ENCODE measurements at places on chromosomes 4 and X. TPM values are rescaled to one million over a fixed set of nuclear protein-coding genes. Genes with fewer than 3 reads are reported as not detected.

- H3K4me3 ChIP-seq, result no peak overlapping the region
- H3K4me1 ChIP-seq, result no peaks in the 10 kb centered on the region
- no peaks in the 10 kb centered on the region for H3K27me3 ChIP-seq
- DNase-seq, result no peak
Measured at GRCh38 chr4:166499820-166500219, 626.8 kb downstream of the TLL1 start.

GRCh38 chr4:188714907-188715306 is 575.7 kb downstream of the TRIML1 start:
- H3K4me1 ChIP-seq, result no peaks in the 10 kb centered on the region
- no peak overlapping the region for H3K4me3 ChIP-seq
- DNase-seq, result no peak
- no peaks in the 10 kb centered on the region for H3K27me3 ChIP-seq
- H3K27ac ChIP-seq, result no peak overlapping the region

GRCh38 chrX:10021461-10022272 is 54.5 kb downstream of the CLDN34 start:
- no peak overlapping the region for H3K4me3 ChIP-seq
- H3K27ac ChIP-seq, result no peak overlapping the region
- H3K36me3 ChIP-seq, result no peaks in the 10 kb centered on the region
- DNase-seq, result no peak
- H3K27me3 ChIP-seq, result no peaks in the 10 kb centered on the region

- no peaks in the 10 kb centered on the region for H3K36me3 ChIP-seq
- no peaks in the 10 kb centered on the region for H3K4me1 ChIP-seq
- no peak for DNase-seq
- no peak overlapping the region for H3K4me3 ChIP-seq
- no peak overlapping the region for H3K27ac ChIP-seq
- H3K27me3 ChIP-seq, result no peaks in the 10 kb centered on the region
Measured at GRCh38 chr4:89077761-89078160, 20.8 kb upstream of the FAM13A start.

DNA sequence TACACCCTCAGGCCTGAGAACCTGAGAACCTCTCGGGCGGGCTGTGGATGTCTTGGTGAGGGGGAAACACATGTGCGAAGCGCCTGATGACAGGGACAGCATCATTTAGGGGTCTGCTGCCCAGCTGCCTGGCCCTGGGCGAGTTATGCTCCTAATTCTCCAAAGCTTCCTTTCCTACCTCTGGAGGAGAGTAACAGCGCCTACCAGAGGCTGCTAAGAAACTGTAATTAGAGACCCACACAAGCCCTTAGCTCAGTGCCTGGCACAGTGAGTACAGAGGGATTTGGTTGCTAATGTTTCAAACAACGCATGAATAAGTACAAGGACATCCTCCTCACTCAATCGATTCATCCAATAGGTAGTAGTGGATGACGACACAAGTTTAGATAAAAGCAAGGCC is 40.4 kb downstream of the BCOR start:
- no peaks in the 10 kb centered on the region for H3K27me3 ChIP-seq
- no peak for DNase-seq
- H3K36me3 ChIP-seq, result peaks cover 19% of the 10 kb centered on the region
- no peak overlapping the region for H3K27ac ChIP-seq
- no peak overlapping the region for H3K4me3 ChIP-seq

DNA sequence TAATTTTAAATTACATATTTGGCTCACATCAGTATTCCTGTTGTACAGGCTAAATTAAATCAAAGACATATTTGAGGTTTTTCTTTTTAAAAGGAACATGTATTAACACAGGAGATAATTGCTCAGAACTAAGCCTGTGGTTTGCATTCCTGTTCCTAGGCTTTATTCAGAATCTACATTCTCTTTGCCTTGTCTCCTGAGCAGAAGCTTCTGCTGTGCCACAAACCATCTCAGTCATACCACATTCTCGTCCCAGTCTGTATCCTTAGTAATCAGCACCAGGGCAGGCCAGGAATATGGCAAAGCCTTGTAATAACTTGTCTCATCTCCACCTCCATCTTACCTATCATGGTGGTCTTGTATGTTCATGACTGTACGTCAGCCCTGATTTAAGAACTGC is 162.8 kb downstream of the ARHGAP24 start:
- DNase-seq, result no peak
- no peaks in the 10 kb centered on the region for H3K27me3 ChIP-seq
- H3K36me3 ChIP-seq, result no peaks in the 10 kb centered on the region
- no peak overlapping the region for H3K27ac ChIP-seq

The STBD1 gene
- 3.8 TPM for total RNA-seq

The AKAP14 gene
- not detected for total RNA-seq

DNA sequence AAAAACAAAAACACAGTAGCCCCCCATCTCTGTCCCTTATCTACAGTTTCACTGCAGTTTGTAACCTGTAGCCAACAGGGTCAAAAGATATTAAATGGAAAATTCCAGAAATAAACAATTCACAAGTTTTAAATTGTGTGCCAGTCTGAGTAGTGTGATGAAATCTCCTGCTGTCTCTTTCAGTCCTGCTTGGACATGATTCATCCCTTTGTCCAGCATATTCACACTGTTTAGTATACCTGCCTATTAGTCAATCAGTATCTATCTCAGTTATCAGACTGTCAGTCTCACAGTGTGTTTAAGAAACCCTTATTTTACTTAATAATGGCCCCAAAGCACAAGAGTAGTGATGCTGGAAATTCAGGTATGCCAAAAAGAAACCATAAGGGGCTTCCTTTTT is 21.9 kb downstream of the CNOT6L start:
- no peaks in the 10 kb centered on the region for H3K27me3 ChIP-seq
- H3K4me3 ChIP-seq, result no peak overlapping the region
- no peak for DNase-seq
- H3K27ac ChIP-seq, result no peak overlapping the region
- H3K36me3 ChIP-seq, result no peaks in the 10 kb centered on the region

- no peaks in the 10 kb centered on the region for H3K27me3 ChIP-seq
- no peaks in the 10 kb centered on the region for H3K36me3 ChIP-seq
- DNase-seq, result no peak
- H3K4me1 ChIP-seq, result peaks cover 3% of the 10 kb centered on the region
- H3K4me3 ChIP-seq, result peak overlapping the region; percentile 37
Measured at GRCh38 chrX:132480581-132481203, 8.1 kb downstream of the MBNL3 start.

GRCh38 chr4:35151816-35152572 is 1092.3 kb downstream of the ARAP2 start:
- H3K4me1 ChIP-seq, result no peaks in the 10 kb centered on the region
- no peak overlapping the region for H3K27ac ChIP-seq
- no peak for DNase-seq
- H3K27me3 ChIP-seq, result no peaks in the 10 kb centered on the region

DNA sequence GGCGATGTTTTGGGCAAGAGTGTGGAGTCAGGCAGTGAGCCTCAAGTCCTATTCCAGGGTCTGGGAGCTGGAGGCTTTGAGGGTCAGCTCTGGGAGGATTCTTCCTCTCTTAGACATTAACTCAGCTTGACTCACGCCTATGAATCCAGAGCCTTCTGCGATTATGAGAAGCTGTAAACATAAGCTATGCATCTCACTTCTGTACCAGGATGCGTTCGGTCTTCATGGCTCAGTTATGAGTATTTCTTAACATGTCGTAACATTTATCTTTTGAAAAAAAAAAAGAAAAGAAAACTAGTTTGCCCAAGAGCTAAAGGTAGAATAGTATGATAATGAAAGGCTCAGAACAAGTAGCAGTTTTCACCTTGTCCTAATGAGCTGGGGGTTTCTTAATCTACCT is 4.6 kb downstream of the SHROOM2 start:
- H3K4me3 ChIP-seq, result no peak overlapping the region
- no peaks in the 10 kb centered on the region for H3K27me3 ChIP-seq
- H3K36me3 ChIP-seq, result no peaks in the 10 kb centered on the region
- peaks cover 42% of the 10 kb centered on the region for H3K4me1 ChIP-seq
- H3K27ac ChIP-seq, result no peak overlapping the region

DNA sequence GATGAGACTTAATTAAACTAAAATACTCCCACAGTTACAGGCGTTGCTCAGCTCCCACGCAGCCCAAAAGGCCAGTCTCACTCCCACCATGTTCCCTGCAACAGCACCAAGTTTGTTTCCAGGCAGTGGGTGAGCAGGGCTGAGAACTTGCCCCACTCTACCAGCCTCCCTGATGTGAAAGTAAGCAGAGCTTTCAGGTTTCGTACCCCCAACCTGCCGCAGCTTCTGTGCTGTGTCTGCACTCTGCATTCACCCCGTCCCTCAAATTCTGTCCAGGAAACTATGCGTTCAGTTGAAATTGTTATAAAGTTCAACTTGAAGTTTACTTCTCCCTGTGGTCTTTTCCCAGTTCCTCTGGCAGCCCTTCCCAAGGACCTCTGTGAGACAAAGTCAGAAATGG is 17.2 kb downstream of the GLUD2 start:
- no peaks in the 10 kb centered on the region for H3K27me3 ChIP-seq
- H3K4me1 ChIP-seq, result no peaks in the 10 kb centered on the region
- H3K27ac ChIP-seq, result no peak overlapping the region
- DNase-seq, result no peak
- H3K36me3 ChIP-seq, result no peaks in the 10 kb centered on the region
- H3K4me3 ChIP-seq, result no peak overlapping the region

DNA sequence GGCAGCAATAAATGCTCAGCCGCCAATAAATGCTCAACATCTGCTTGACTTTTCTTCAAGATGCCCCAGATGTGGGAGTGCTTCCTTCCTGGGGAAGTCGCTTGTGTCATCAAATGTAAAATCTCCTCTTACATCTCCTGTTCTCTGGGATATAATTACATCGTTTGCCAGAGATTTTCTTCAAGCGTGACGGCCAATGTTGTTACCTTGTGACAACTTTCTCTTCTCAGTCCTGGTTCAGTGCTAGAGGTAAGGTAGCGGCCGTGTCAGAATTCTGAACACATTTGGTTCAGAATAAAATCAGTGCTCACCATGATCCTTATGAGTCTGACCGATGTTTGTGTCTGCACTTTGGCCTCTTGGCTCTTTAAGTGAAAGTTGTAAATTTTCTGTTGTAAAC is 102.5 kb downstream of the ASMT start:
- H3K4me3 ChIP-seq, result no peak overlapping the region
- no peaks in the 10 kb centered on the region for H3K36me3 ChIP-seq
- no peaks in the 10 kb centered on the region for H3K4me1 ChIP-seq

The ADGRL3 gene
- 0.79 TPM for total RNA-seq

The BEX2 gene
- 3.3 TPM for total RNA-seq

The GLRA2 gene
- total RNA-seq, result not detected

DNA sequence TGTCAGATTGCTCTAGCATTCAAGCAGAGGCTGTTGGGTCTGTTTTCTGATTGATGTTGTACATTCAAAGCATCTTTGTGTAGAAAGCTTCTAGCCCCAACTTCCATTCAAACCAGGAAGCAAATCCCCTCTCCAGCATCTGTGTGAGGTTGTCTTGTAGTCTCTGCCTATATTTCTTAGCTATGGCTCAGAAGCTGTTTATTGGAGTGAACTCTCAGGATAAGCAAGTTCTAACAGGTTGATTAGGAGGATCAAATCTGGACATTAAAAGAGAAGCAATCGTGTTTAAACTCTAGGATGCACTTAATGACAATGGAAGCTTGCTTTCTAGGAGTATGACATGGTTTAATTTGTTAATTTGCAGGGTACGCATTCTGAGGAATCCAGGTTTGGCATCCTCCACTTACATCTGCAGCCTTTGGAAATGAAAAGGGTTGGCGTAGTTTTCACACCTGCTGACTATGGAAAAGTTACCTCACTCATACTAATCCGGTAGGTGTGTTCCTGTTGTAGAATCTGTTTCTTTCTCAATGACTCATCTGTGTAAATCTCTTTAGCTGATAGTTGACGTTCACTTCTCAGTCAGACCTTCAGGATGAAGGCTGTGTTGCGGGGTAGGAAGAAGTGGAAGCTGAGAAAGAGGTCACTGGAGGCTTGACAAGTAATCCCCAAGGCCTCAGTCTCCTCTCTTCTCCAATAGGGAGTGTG is 88.0 kb upstream of the TLR2 start:
- no peaks in the 10 kb centered on the region for H3K4me1 ChIP-seq
- no peak for DNase-seq
- H3K27me3 ChIP-seq, result no peaks in the 10 kb centered on the region
- H3K27ac ChIP-seq, result no peak overlapping the region

- H3K27me3 ChIP-seq, result no peaks in the 10 kb centered on the region
- no peaks in the 10 kb centered on the region for H3K36me3 ChIP-seq
- no peak overlapping the region for H3K27ac ChIP-seq
- H3K4me3 ChIP-seq, result no peak overlapping the region
- DNase-seq, result no peak
- peaks cover 20% of the 10 kb centered on the region for H3K4me1 ChIP-seq
Measured at GRCh38 chr4:7291372-7292114, 99.2 kb downstream of the SORCS2 start.

DNA sequence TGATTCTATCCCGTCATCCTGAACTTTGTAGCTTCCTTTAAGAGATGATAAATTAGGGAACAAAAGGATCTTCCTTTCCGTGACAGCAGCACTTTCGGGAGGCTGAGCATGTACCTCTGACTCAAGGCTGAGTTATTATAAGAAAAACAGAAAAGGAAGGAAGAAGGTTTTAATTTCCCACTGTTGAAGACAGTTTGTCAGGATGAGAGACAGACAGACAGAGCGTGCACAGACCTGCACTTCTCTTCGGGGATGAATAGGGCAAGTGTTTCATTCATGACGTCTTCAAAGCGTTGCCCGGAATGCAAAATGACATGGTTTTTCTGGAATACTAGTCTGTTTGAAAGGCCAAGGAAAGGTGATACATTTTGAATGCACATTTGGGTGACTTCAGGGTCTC is 405.3 kb upstream of the FAT1 start:
- H3K4me3 ChIP-seq, result no peak overlapping the region
- DNase-seq, result no peak
- H3K36me3 ChIP-seq, result no peaks in the 10 kb centered on the region
- no peak overlapping the region for H3K27ac ChIP-seq
- no peaks in the 10 kb centered on the region for H3K27me3 ChIP-seq

The ITGB1BP2 gene
- 2.1 TPM for total RNA-seq

The CLGN gene
- total RNA-seq, result 3.8 TPM

- no peaks in the 10 kb centered on the region for H3K36me3 ChIP-seq
- no peak for DNase-seq
- H3K4me1 ChIP-seq, result no peaks in the 10 kb centered on the region
- H3K27me3 ChIP-seq, result no peaks in the 10 kb centered on the region
Measured at GRCh38 chrX:16953606-16954211, 7.3 kb downstream of the REPS2 start.

The SASH3 gene
- total RNA-seq, result 3.9 TPM

DNA sequence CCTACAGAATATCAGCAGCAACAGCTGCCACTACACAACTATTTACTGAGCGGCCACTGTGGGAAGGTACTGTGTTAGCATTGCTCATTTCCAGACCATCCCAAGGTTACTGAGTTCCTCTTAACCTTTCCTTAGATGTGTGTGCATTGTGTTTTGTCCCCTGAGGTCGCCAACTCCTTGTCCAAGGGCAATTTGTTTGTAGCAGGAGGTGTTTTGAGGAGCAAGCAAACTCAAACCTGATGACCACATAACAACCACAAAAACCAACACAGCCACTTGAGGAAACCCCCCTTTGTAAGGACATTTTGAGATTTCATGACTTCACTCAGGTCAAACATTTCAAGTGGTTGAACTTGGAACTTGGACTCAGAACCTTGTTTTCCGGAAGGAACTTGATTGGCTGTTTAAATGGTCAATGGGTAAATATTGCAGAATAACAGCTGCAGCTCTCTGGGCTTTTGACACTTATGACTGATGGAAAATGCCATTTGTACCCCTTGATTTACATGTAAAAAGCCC is 122.3 kb downstream of the MID1IP1 start:
- no peak for DNase-seq
- H3K4me3 ChIP-seq, result no peak overlapping the region
- H3K4me1 ChIP-seq, result no peaks in the 10 kb centered on the region
- no peaks in the 10 kb centered on the region for H3K27me3 ChIP-seq

All from esophagus squamous epithelium (tissue), 5 donors.